ENCODE measurements at places on chromosomes 7 and 10.

DNA sequence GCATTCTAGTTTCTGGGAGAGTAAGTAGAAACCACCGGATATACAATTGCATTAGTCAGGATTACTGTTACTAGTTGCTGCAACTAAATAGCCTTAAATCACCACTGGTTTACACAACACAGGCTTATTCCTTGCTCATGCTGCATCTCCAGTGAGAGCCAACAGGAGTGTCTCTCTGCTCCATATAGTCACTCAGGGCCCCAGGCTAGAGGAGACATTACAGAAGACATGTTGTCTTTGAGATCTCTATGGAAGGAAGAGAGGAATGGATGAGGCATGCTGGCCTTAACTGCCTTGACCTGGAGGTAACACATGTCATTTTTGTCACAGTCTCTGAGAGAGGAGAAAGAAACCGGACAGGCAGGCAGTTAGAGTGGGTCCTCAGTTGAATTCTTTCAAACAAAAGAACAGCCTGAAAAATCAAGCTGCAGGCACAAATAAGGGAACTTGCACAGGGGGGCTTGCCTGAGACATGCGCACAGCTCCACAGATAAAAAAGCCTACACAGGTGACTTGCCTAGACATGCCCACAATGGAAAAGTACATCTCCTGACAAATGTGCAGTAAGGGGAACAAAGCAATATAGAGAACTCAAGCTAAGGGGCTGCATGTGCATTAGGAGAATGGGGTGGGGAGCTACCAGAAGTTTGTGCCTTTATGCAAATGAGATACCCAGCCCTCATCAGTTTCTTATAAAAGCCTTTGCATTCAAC lies 348.0 kb downstream of the TYW1 start:
- DNase-seq, result no peak

DNA sequence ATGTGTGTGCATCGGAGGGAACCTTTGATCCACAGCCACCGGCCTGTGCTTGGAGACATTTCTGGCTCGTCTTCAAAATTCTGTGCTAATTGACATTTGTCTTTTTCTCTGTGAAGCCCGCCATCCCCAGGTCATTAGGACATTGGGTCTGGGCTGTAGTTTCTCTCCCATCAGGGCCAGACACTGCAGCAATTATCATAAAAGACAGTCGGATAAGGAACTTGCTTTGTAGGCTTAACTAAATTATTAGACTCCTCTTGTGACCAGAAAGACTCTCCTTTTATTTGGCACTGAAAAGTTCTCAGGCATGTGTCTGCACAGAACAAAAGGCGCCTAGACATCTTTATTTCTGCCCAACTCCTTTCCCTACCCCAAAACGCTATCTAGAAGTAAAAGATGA lies 49.1 kb upstream of the NPTX2 start:
- no peak for DNase-seq

DNA sequence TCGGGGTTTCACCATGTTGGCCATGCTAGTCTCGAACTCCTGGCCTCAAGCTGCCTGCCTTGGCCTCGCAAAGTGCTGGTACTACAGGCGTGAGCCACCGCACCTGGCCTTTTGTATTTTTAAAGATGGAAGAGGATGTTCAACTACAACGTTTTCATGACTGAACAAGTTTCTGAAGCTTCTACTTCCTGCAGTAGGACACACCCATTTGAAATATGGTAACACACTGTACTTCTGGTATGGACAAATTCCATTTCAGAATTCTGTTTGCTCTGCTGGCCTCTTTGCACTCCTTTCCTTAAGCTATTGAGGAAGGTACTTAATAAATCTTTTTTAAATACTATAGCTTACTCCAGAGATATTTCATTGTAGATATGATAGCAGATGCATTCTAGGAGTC lies 10.9 kb upstream of the CDK1 start:
- no peak for DNase-seq

- DNase-seq, result no peak
Measured at GRCh38 chr10:5589011-5589660, 64.4 kb downstream of the CALML3 start.

- no peak for DNase-seq
Measured at GRCh38 chr7:123431075-123431614, 103.2 kb downstream of the IQUB start.

DNA sequence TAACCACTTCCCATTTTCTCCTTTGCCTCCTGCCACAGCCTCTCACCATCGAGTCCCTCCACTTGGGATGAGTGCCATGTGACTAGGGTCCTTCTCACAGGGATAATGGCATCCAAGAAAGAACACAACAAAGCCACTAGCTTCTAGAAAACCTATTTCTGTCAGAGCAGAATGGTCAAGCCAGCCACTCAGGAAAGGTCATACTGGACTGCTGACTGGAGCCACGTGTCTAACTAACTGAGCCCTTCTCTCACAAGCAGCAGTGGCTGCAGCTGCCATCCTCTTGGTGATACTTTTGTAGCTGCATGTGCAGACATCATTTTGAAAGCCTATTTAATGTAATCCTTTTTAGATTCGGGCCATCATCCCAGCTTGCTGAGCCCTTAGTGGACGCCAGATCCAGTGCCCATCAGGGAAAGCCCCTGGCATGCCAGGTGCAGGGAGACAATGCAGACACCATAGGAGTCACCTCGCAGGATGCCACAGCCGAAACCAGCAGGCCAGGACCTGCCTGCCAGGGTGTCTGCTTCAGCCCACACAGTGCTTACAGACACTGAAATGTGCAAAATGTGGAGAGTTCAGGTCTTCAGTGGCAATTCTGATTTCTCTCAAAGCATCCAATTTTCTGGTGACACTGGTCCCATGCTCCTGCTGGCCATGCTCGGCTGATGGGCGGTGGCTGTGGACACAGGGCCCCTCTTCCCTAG lies 98.3 kb upstream of the DDC start:
- DNase-seq, result no peak

DNA sequence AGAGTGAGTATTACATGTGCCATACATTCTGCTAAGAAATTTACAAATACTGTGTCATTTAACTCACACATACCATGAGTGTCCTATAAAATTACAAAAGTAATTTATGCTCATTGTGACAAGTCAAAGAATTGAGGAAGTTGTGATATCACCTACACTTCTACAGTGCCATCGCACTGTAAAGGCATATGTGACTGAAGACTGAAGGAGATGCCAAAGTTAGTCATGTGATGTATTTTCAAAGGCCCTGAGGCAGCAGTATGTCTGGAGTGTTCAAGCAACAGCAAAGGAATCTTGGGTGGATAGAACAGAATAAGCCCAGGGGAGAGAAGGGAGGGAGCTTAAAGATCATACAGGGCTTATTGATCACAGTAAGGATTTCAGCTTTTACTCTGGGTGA lies 176.8 kb downstream of the WNT2 start:
- no peak for DNase-seq

GRCh38 chr10:120002785-120003184 lies 110.3 kb downstream of the SEC23IP start:
- DNase-seq, result no peak

DNA sequence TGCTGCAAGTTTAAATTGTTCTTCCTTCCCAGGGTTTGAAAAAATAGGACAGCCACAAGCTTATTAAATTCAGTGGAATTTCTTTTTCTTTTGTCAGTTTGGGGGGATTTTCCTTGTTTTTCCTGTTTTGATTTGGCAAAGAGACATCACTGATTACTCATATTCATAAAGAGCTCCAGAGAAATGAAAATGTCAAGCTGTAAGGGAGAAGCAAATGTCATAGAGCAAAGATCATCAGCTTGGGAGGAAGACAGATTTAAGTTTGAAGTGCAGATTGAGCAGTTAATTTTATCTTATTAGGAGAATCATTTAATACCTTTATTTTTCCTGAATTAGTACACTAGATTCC lies 255.8 kb upstream of the PHYHIPL start:
- DNase-seq, result no peak

- no peak for DNase-seq
Measured at GRCh38 chr10:70845816-70846215, 30.1 kb downstream of the SGPL1 start.

- DNase-seq, result no peak
Measured at GRCh38 chr10:95389982-95390381, 99.2 kb upstream of the PDLIM1 start.

- DNase-seq, result no peak
Measured at GRCh38 chr10:82212753-82213152, 337.8 kb downstream of the NRG3 start.

GRCh38 chr10:115001506-115002381 lies 63.7 kb downstream of the TRUB1 start:
- DNase-seq, result no peak

- no peak for DNase-seq
Measured at GRCh38 chr10:100000109-100000644, 9.6 kb downstream of the DNMBP start.

GRCh38 chr7:80635533-80635932 lies 2.9 kb upstream of the CD36 start:
- no peak for DNase-seq

DNA sequence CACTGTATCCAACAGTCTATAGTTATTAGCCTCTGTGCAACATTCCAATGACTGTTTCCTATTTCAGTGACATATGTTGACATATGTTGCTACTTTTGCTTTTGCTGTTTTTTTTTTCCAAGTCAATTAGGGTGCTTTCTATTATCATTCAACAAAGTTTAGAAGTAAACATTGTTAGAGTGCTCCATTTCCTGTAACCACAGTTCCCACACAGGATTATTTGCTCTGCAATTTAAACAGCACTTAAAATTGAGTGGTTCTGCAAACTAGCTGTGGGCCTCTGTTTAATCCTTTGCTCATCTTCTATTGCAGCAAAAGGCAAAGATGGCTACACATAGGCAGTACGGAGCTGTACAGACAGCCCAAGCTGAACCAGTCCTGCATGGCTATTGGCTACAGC lies 46.5 kb upstream of the PTN start:
- DNase-seq, result no peak

DNA sequence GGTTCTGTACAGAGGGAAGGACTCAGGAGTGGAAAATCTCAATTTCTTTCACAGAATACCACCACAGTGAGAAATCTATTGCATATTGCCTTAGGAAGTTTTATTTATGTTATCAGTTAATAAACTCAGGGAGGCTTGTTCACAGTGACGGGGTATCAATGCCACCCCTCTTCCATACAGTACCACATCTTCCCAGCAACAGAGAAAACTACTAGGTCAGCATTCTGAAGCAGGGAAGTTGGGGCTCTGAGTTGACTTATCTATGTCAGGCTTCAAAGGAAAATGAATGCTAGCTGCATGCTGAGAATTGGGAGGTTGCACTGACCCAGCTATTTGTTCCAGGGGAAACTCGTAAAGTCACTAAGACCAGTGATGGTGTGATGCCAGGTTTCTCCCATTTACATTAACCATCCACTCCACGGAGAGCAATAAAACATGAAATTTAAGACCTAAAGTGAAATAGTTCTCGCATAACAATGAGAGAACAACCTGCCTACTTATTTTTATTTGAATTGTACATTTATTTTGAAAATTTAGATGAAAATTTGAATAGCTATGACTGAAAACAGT lies 266.7 kb downstream of the RNLS start:
- DNase-seq, result no peak

- no peak for DNase-seq
Measured at GRCh38 chr10:13840036-13840435, 253.3 kb downstream of the PRPF18 start.

DNA sequence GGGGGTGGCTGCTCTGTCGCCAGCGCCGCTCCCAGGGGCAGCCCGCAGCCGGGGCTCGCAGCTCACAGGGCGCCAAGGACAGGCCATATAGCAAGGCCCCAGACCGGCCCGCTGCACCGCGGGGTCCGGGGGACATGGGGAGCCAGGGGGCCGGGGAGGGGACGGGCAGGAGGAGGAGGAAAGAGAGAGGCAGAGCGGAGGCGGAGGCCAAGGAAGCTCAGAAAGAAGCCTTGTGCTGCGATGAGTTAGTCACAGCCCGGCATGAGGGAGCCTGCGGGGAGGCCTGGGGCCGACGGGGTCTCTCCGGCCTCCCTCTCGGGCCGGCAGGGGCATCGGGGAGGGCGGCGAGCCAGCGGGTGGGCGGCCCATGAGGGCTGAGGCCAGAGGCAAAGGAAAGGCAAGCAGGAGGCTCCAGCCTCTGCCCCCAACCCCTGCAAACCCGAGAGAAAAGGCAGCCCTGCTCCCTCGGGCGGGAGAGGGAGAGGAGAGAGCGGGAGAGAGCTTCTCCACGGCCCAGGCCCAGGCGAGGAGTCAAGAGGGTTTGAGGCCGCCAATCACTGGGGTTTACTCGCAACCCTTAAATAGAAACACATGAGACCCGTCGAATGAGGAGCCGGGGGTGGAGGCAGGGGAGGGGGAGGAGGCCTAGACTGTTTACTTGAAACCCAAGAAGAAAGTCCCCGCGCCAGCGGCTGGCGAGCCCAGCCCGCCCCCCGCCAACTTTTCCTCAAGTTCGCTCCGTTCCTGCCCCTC lies 167.9 kb downstream of the NEURL1 start:
- DNase-seq, result peak; percentile 85

DNA sequence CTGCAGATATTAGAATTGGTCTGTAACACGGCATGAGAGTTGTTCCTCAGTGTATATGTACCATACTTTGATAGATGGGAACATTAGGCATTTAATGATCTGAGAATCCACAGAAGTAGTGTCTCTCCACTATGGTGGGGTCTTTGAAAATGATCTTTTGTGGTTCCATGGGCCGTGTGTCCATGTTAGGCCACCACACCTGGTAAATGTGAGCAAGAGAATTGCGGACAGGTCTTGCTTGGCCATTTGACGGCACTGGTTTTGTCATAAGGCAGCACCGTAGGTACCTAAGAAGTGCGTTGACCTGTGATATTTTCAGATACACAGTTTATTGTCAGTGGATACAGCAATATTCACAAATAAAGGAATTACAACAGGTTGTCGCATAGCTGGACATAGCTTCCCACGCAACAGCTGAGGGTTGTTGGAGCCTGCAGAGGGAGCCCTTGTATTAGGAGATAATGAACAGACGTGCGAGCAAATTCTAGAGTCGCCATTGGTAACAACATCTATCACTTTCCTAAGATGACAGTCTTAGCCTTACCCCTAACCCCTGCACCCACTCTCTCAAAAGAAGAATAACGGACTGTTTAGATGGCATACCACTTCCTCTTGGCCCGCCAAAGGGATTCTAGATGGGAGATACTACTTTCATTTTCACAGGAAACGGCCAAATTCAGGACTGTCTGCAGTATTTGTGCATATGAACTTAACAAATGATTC lies 111.4 kb downstream of the COL28A1 start:
- peak; percentile 46 for DNase-seq

DNA sequence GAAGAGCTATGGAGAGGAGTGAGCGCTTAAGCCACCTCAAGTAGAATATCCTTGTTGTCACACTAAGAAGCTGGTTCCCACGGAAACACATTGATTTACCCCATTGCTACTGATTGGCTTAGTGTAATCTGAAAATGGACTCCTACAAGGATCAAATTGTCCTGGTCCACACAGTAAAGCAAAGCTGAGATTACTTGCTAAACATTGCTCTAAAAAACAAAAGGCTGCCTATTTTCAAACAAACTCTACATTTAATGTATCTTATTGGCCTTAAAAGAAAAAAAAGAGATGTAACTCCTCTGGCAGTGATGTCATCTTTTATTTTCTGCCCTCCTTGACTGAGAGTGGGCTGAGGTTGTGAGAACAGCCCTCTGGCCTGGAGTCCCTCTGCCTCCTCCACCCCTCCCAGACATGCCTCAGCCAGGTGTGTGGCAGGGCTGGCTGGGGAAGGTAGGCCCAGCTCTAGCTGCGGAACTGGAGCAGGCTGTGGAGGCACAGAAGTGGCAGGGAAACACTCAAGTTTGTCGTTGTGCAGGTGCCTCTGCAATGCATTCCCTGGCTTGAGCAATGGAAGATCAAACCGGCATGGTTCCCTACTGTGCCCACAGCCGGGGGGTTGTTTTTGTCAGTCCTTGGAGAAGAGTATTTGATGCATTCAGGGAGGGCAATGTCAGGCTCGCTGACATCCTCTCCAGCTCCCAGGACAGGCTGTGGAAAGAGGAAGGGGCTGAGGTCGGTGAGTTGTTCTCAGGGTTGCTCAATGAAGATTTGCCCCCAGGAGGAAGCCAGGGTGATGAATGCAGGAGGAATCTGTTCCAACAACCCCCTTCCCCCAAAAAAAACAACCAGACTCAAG lies 9.1 kb downstream of the KLF6 start:
- no peak for DNase-seq
